AML-193 (cell line): ENCODE measurements at places on chromosomes 16 and 17.

GRCh38 chr17:78168242-78168902 is at the start of gene SYNGR2:
Gene SYNGR2 (plus strand): TSS chr17:78168581. CDS start chr17:78168617, 36 bp downstream.
- DNase-seq = peak; percentile 86

DNA sequence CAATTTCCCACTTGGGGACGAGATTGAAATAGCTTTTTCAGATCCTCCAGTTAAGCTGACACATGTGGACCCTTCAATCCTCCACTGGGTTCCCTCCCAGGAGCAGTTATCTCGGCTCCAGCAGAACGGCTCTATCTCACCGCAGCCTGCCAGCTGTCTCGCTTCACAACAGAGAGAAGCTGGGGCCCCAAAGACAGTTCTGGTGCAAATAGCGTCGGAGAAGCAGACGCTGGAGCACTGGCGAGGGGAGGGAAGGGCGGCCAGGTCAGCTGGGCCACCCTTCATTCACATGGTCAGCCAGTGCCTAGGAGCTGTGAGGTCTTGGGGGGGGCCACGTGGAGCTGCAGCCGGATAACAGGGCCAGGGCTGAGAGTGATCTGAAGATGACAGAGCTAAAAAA is 141.3 kb upstream of the SDK2 start:
- DNase-seq = no peak

- no peak for DNase-seq
These were observed 46.1 kb downstream of the ANKRD11 start for GRCh38 chr16:89444151-89444723.

GRCh38 chr17:63488851-63489250 is 12.0 kb downstream of the ACE start:
- DNase-seq = no peak

- DNase-seq = no peak
These were observed 33.0 kb downstream of the LYRM1 start for GRCh38 chr16:20933589-20933988.

GRCh38 chr16:67650023-67650422 is 5.1 kb downstream of the CARMIL2 start:
- DNase-seq = no peak

DNA sequence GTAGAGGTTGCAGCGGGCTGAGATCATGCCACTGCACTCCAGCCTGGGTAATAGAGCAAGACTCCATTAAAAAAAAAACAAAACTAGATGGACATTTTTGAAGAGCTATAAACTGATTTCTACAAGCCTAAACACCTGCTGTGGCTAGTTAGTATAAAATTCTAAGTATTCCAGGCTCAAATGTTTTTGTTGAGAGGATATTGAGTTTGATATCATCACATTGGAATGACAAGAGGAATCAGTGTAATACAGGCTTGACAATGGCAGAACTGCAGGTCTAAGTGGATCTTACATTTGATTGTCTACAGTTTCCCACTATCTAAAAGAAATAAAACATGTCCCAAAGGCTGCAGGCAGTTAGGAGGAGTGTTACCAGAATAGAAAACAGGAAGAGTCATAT is 23.9 kb upstream of the DLX3 start:
- no peak for DNase-seq

GRCh38 chr16:62648256-62648655 is 612.0 kb upstream of the CDH8 start:
- DNase-seq = no peak

- no peak for DNase-seq
These were observed 464 bp downstream of the HOXB1 start for GRCh38 chr17:48530208-48530886.

GRCh38 chr17:49438436-49439278 is 24.0 kb upstream of the PHB1 start:
- no peak for DNase-seq

DNA sequence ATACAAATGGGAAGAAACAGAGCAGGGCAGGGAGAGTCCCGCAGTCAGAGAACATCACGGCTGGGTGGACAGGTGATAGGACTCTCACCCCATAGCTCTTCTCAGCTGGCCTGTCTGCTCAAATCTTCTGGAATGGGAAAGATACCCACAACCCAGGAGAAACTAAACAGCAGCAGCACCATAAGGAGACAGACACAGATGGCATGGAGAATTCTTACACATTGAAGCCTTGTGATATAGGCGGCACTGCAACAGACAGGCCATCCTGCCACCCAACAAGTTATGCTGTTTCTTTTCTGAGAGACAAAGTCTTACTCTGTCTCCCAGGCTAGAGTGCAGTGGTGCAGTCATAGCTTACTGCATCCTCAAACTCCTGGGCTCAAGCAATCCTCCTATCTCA is 8.6 kb upstream of the ANKRD40CL start:
- no peak for DNase-seq

DNA sequence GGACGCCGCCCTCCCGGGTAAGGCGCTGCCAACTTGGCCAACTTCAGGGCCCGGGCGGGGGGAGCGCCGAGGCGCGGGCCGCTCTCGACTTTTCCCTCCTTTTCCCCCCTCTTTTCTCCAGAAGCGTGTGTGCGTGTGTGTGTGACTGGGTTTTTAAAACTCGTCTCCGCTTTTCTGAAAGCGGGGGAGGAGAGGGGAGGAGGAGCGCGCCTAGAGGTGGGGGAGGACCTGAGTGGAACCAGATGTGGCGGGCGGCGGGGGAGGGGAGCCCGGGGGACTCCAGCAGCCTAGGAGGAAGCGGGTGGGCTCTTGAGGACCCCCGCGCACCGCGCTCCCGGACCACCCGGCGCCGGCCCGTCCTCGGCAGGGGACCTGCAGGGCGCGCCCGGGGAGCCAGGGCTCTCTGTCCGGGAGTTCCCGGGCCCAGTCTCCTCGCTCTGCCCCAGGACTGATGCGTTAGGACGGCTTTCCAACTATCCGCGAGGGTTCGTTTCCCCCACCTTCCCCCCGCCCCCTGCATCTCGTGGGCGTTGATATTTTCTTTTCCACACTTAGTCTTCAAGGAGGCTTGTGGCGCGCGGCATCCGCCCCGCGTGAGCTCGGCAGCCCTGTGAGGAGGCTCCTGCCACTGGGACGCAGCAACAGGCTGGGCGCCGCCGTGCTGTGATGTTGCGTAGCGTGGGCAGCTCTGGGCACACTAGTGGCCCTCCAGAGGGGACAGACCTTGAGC is 599 bp downstream of the MRC2 start:
- peak; percentile 29 for DNase-seq

DNA sequence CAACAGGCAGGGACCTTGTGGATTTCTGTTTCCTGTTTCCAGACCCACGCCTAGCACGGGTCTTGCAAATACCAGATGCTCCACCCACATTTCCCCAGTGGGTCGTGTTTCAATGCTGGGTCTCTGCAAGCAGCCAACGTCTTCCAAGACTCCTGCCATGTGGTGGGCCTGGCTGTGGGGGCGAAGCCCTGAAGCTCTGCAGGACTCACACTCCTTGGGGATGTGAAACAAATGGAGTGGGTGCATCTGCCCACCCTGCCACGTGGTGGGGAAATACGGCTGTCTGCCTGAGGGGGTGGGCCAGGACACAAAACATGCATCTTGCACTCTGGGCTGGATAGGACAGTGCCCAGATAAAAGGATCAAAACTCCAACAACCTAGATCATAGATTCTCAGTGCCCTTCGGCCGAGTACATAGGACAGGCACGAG is 32.6 kb downstream of the FA2H start:
- DNase-seq = no peak

GRCh38 chr16:27287887-27288286 is 19.3 kb upstream of the NSMCE1 start:
- DNase-seq = peak; percentile 61

DNA sequence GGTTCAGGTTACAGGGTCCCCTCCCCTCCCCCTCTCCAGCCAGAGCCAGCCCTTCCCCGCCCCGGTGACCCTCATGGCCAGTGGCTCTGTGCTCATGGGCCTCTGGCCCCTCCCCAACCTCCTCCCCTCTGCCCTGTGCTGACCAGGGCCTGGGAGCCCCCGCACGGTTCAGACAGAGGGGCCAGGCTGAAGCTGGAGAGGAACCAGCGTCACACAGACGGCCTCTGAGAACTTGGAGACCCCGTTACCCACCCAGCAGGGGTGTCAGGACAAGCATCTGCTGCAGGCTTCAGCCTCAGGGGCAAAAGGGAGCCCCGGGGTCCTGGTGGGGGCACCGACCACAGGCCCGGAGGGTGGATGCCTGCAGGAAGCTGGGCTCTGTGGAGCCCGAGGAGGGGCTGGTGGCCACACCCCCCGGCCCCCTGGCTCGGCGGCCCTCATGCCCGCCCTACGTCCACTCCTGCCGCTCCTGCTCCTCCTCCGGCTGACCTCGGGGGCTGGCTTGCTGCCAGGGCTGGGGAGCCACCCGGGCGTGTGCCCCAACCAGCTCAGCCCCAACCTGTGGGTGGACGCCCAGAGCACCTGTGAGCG is at the start of gene WFIKKN1:
Gene WFIKKN1, plus strand, starts transcription at position 171 of the 591 bp plus-strand sequence. Its CDS starts 269 bp downstream, at position 440.
- no peak for DNase-seq

DNA sequence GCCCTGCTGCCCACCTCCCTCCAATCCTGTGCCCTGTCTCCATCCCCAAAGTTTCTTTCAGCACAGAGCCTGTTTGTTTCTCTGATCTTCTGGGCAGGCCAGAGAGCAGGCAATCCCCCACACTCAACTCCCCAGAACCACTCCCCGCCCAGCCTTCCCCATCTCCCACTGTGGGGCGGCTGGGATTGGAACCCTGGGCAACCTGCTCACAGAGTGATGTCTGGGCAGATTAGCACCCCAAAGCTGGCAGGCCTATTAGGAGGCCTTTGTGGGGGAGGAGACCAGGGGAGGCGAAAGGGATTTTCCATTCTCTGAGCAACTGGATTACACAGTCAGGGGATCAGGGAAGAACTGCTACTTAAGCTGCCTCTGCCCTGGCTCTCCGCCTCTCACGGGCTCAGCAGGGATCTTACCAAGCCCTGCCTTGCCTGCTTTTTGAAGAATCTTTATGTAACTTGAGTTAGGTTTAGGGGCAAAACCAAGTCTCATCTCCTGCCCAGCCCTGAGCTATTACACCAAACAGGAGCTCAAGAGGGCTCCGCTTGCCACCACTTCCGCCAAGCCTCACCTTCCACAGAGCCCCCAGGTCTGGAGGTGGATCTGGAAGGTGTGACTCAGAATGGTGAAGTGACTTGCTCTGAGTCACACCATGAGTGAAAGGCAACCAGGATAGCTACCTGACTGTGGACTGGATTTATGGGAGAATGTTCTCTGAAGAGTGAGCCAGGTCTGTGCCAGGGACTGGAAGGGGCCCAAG is 16.0 kb upstream of the LHX1 start:
- DNase-seq = no peak

DNA sequence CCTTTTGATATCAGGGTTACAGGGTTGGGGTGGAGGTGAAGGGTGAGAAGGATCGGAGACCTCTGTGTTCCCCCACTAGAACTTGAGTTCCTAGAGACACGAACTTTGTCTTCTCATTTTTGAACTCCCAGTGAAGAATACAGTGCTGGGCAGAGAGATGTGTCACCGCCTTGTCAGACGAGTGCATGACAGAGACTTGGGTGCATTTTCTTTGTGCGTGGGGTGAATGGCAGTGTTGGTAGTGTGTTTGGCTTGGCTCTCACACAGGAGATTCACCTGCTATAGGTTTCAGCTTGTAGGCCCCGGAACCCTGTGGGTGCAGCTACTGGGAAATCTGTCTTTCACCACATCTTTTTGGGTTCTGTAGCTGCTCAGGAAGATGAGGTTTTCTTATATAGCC is 40.0 kb upstream of the CCR7 start:
- no peak for DNase-seq

DNA sequence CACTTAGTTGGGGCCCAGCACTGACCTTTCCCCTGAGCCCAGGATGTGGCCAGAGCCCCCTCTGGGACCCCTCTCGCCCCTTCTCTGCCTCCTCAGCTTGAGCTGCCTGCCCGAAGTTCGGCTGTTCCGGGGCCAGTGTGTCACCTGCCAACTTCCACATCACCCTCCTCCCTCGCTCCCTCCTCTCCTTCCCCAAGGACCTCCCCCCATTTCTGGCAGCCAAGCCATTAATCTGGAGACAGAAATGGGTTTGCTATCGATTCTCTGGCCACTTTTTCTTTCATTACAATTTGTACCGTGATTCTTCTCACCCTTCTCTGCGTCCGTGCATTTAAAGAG is 8.8 kb upstream of the ADAM11 start:
- DNase-seq = no peak

DNA sequence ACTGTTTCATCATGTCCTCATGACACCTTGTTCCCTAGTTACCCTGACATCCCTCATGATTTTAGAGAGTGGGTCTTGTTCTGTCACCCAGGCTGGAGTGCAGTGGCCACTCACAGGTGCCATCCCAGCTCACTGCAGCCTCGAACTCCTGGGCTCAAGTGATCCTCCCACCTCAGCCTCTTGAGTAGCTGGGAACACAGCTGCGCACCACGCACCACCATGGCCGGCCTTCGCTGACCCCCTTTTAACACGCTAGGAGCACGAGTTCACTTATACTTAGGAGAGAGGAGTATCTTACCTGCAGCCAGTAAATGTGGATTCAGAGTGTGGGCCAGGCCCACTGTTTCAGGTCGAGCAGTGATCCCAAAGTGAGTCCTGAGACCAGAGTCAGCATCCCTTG is 21.4 kb downstream of the NT5M start:
- no peak for DNase-seq

GRCh38 chr16:86198206-86199118 is 299.5 kb downstream of the IRF8 start:
- no peak for DNase-seq

- DNase-seq = no peak
These were observed 102.9 kb downstream of the NLK start for GRCh38 chr17:28145348-28145747.

DNA sequence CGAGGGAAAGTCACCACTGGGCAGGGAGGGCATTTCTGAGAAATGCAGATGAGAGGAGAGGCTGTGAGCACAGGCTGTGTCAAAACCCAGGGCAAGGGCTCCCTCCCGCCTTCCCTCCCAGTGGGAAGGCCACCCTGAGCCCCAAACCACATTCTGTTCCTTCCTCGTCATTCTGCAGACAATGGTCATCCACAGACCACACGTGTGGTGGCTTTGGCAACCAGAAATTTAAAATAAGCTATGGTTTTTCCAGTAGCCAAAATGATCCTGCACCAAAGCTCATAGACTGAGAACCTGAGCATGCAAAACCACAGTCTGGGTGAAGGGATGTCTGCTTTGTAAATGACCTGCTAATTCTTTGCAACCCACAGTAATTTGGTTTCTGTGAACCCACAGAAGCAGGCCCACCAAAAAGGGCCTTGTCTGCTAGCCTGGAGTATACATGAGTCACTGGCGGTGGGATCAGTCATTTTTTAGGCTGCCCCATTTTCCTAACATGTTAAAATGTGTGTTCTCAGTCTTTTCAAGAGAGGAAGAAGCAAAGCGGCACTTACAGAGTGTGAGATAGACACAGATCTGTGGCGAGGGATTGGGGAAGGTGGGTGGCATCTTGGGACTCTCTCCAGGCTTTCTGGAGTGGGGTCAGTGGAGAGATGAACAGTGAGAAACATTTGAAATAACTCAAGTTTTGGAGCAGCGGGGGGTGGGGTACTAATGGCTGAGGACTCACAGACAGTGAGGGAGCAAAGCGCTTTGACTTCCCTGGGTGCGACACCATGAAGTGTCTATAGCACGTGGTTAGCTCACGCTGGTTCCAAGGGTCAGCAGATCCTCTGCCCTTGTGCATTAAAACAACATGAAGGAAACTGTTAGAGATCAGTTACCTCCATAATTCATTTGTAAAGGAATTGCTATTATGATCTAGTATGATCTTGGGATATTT is 20.5 kb downstream of the GRB7 start:
- peak; percentile 15 for DNase-seq
